Amygdala (tissue), 56 donors: ENCODE measurements at places on chromosomes 11 and 22.

GRCh38 chr11:35151683-35152280, 12.8 kb downstream of the CD44 start:
- DNase-seq = no peak

- DNase-seq = peak; percentile 53
These were observed 101.8 kb downstream of the BCR start for GRCh38 chr22:23282089-23282501.

DNA sequence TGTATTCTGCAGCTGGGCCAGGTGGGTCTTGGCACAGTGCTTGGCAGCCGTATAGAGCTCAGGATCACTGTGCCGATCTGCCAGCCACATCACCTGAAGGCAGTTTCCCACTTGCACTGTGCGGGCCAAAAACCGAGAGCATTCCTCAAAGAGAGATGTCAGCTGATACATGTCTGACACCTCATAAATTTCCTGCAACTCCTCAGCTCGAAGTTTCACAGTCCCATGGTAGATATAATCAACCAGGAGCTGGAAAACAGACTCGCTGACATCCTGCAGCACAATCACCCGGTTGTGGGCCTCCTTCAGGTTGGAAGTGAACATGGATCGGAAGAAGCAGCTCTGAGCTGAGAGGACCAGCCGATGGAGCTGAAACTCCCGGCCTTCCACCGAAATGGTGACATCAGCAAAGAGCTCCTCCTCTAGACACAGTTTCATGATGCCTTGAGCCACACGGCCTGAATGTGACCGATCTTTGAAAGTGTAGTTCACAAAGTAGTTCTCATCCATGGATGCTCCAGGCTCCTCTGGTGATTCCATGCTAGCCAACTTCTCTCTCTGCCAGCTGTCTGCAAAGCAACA, 1.2 kb downstream of the KBTBD4 start:
- DNase-seq = no peak

GRCh38 chr11:86202013-86202336, 42.6 kb upstream of the EED start:
- no peak for DNase-seq

GRCh38 chr11:57571606-57572005, 4.1 kb upstream of the UBE2L6 start:
- DNase-seq = no peak
